ENCODE measurements at places on chromosomes 1 and 21.

- DNase-seq, result no peak
Measured at GRCh38 chr1:98025858-98026257, 105.0 kb upstream of the DPYD start.

DNA sequence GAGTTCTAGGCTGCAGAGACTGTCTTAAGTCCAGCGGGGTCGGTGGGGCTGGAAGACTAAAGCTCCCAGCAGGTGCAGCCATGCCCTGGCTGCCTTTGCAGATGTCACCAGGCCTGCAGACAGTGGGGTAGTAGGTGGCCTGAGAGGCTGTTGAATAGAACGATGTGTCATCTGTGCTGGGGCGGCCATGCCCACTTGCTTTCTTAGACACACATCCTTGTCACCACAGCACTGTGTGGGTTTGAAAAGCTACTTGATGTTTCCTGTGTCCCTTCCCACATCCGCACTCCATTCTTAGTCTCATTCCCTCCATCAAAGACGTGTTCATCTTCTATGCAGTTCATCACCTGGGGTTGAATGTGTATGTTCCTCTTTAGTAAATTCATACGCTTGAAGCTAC is 184.5 kb upstream of the TMEM51 start:
- no peak for DNase-seq

DNA sequence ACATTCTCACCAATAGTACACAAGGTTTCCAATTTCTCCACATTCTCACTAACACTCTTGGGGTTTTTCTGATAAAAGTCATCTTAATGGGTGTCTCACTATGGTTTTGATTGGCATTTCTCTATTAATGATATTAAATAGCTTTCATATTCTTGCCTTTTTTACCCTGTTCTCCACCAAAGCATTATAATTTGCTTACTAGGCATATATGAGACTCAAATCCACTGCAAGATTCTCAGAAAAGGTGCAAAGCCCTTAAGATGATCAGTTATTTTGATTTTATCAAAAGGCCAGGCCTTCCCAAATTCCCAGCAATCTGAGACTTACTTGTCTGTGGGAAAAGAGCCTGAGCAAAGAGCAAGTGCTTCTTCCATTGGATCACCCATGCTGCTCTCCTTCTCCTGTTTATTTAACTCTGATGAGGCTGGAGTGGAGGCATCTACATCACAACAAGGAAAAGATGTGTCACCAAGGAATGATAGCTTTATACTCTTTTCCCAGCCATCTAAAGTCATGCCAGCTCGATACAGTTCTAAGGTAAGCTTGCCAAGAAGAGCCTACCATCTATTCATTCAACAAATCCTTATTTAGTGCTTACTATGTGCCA is 24.6 kb downstream of the CLSPN start:
- DNase-seq, result no peak

- DNase-seq, result no peak
Measured at GRCh38 chr1:200205216-200205995, 177.9 kb downstream of the NR5A2 start.

- no peak for DNase-seq
Measured at GRCh38 chr1:48249868-48250267, 27.4 kb downstream of the SLC5A9 start.

- no peak for DNase-seq
Measured at GRCh38 chr1:86757272-86757984, 53.1 kb downstream of the SH3GLB1 start.

- DNase-seq, result peak; percentile 52
Measured at GRCh38 chr21:26844258-26845065, 747 bp downstream of the ADAMTS1 start.

DNA sequence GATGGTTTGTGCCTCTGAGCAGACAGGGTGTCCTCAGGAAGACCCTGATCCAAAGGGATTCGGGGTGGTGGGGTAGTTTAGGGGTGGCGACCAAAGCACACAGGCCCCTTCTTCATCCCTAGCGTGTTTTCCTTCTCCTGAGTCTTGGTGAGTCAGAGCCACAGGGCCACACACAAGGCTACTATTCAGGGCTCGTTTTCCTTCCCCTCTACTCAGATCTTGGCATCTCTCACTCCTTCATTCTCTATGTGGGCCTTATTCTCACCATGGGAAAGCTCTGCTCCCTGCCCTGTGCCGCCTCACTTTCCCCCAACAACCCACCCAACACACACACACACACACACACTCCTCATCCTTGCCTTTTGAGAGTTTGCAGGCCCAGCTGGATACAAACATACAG is 43.6 kb upstream of the WNT2B start:
- no peak for DNase-seq

- no peak for DNase-seq
Measured at GRCh38 chr1:159916242-159917051, 8.9 kb downstream of the TAGLN2 start.

DNA sequence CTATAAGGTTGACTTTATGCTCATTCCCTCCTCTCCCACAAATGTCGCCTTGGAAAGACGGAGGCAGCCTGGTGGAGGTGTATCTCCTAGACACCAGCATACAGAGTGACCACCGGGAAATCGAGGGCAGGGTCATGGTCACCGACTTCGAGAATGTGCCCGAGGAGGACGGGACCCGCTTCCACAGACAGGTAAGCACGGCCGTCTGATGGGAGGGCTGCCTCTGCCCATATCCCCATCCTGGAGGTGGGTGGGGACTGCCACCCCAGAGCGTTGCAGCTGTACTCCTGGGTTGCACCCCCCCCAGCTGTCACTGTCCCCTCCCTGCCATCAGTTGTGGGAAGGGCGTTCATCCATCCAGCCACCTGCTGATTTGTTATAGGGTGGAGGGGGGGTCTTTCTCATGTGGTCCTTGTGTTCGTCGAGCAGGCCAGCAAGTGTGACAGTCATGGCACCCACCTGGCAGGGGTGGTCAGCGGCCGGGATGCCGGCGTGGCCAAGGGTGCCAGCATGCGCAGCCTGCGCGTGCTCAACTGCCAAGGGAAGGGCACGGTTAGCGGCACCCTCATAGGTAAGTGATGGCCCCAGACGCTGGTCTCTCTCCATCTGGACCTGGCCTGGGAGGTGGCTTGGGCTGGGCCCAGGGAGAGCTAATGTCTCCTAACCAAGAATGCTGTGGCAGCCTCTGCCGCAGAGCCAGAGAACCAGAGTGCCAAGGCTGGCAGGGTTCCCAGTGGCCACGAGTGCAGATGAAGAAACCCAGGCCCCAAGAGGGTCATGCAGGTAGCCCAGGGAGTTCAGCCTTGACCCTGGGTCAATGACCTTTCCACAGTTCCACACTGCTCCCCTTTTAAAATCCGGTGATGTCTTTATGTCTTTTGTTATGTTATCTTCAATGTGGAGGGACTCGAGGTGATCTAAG is 13.1 kb downstream of the PCSK9 start:
- DNase-seq, result no peak

DNA sequence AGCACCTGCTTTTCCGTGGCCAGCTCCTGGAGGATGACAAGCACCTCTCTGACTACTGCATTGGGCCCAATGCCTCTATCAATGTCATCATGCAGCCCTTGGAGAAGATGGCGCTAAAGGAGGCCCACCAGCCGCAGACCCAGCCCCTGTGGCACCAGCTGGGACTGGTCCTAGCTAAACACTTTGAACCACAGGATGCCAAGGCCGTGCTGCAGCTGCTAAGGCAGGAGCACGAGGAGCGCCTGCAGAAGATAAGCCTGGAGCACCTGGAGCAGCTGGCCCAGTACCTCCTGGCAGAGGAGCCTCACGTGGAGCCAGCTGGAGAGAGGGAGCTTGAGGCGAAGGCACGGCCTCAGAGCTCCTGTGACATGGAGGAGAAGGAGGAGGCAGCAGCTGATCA is 413 bp downstream of the UBL4B start:
- DNase-seq, result no peak

DNA sequence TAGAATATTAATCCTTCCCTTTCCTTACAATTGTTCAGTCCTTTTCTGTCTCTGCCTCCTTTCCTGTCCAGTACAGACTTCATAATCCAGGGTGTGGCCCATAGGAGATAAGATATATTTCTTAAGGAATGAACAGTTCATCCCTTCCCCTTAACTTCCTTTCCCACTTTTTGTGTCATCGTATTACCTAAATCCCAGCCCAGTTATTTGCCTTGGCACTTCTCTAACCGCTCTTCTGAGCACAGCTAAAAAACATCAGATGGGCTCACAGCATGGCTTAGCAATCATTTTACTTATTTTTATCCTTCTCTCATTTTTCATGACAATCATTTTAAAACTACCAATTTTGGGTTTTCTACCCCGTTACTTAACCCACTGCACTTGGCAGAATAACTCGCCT is 39.6 kb downstream of the F3 start:
- no peak for DNase-seq

DNA sequence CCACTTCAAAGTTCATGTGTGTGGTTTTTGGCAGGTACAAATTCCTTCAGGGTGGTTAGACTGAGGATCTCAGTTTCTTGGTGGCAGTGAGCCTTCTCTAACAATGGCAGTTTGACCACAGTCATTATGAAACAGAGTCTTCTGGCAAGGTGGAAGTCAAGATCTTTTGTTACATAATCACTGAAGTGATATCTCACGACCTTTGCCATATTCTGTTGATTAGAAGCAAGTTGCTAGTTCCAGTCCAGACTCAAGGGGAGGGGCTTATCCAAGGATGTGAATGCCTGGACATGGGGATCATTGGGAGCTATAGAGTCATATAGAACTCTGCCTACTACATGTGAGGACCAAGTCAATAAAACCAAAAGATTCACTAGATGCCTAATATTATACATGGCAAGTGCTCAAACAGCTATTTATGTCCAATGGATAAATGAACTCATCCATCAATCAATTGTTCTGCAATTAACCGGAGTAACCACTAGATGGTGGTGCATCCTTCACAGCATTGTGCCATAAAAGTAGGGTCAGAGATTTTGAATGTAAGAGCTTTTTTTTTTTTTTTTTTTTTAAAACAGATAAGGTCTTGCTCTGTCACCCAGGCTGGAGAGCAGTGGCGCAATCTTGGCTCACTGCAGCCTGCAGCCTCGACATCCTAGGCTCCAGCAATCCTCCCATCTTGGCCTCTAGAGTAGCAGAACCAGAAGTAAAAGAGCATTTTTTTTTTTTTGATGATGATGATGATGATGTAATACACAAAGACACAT is 131.9 kb downstream of the CRB1 start:
- no peak for DNase-seq

DNA sequence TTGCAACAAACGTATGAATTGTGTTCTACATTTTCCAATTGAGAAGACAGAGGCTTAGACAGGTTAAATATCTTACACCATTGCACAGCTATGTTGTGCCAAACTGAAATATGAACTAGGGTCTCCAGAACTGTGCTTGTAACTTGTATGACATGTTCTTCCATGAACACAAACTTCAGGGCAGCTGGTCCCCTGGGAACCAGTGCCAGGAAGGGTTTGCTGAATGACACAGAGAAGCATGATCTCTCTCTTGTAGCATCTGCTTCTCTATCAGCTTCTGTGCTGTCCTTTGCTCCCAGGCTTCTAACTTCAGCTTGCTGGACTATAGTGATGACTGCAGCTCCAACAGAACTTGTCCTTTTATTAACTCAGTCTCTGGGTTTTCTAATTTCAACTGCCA is 385.5 kb downstream of the SIPA1L2 start:
- no peak for DNase-seq

- no peak for DNase-seq
Measured at GRCh38 chr1:42933060-42933586, 25.5 kb downstream of the SLC2A1 start.

- DNase-seq, result no peak
Measured at GRCh38 chr1:119898981-119899720, 2.8 kb upstream of the ADAM30 start.

GRCh38 chr1:114177282-114177681 is 23.6 kb upstream of the SYT6 start:
- no peak for DNase-seq

- DNase-seq, result no peak
Measured at GRCh38 chr1:16677552-16678431, 11.0 kb upstream of the RNU1-3 start.

GRCh38 chr1:53547231-53547790 is 88.1 kb downstream of the DMRTB1 start:
- DNase-seq, result no peak

GRCh38 chr1:162391790-162392563 is 10.4 kb downstream of the C1orf226 start:
- DNase-seq, result peak; percentile 8

- no peak for DNase-seq
Measured at GRCh38 chr1:228897901-228898300, 162.6 kb downstream of the RHOU start.

GRCh38 chr1:162690672-162691434 is 58.6 kb downstream of the DDR2 start:
- no peak for DNase-seq

DNA sequence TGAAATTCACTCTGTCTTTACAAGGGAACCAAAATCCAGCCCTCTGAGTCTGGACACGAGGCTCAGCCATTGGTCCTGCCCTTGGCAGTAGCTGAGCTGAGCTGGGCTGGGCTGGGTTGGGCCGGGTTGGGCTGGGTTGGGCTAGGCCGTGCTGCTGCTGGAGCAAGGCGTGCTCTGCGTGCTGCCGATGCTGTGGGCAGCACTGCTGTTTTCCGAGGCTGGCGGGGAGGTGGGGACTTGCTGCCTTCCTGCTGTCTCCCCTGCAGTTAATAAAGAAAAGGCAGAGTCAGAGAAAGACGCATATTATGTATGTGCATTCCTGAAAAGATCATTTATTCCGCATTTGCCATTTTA is 182.9 kb downstream of the CDC7 start:
- DNase-seq, result no peak

DNA sequence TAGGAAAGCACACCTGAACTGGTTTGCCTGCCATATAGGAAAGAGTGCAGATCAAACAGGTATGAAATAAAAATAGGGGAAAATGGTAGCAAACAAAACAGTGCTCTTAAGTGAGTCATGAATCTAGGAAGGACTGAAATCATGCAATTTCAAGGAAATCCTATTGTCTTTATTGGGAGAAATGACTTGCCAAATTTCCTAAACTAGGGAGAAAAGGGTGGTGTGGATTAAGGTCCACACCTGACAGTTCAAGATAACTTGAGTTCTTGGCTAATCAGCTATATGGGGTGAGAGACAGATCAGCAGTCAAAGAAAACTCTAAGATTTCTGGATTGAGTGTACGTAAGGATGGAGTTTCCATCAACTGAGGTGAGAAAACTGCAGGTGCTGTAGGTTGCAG is 101.1 kb downstream of the PRKAB2 start:
- DNase-seq, result no peak

DNA sequence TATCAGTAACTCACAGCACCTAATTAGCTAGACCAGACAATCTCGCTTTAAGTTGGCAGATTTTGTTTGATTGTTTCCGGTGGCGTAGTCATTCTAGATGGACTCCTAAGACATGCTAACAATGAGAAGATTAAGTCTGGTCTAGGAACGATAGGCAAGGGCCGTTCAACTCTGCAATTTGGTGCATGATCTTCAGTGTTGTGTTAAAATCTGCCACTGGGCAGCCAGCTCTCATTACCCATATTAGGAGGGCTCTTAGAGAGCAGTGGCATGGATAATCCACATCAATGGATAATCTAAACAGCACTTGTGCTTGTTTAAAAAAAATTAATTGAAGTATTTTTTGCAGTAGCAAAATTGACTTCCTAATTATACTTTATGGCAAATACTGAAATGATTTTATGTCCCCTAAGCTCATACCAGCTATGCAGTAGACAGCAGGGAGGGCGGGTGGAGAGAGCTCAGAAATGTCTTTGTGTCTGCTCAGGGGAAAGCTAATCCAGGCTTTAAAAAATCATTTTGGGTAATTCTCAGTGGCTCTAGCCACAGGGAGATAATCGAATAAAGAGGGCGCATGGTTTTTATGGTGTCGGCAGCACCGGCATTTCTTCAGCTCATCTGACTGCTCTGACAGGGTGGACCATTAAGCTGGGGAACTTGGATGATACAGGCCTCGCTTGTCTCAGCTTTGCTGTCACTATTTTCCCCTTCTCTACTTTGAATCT is 48.5 kb upstream of the IKBKE start:
- no peak for DNase-seq
